Forelimb muscle (tissue), 1 donor: ENCODE measurements at places on chromosomes 12 and 14.

GRCh38 chr12:115998794-115999478 is 278.6 kb downstream of the MED13L start:
- no peak for DNase-seq

DNA sequence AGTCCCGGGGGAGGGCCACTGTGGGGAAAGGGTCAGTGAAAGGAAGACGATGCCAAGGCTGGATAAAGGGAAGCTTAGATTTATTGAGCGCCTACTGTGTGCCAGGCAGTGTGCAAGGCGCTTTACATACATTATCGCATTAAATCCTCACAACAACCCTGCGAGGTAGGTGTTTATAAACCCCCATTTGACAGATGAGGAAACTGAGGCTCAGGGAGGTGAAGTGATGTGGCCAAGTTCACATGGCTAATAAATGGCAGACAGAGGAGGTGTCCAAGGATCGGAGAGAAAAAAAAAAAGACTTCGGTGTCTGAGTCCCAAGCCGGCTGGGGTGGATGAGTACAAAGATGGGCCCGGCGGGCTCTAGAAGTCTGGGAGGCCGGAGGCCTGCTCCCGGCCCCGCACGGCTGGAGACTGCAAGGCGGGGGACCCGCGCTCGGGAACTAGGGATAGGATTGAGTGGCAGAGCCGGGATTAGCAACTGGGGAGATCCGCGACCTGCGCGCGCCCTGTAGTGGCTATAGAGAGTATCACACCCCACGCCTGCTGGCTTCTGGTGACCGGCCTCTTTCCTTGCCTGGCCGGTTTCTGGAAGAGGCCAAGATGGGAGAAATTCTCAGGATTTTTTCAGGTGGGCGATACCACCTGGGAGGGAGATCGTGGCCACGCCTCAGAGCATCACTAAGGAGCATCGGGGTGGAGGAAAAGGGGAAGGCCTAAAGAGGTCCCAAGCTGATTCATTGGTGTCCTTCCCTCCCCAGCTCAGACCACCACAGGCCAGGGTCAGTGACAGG is 3.9 kb downstream of the DDN start:
- DNase-seq: no peak

DNA sequence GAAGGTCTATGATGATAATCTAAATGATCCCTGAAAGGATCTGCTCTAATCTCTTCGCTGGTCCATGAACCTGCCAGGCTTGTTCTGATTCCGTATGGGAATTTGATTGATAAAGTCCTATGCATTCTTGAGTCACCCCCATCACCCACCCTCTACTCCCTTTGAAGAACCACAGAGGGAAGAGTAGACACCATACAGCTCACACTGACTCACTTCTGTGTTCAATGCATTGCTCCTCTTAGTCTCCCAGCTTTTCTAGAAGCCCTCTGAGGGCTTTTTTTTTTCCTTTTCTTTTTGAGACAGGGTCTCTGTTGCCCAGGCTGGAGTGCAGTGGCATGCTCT is 18.5 kb upstream of the GPRC5A start:
- no peak for DNase-seq

- DNase-seq: no peak
These were observed 514.6 kb downstream of the FUT8 start for GRCh38 chr14:65926935-65927700.

GRCh38 chr14:28744126-28744525 is 22.5 kb upstream of the FOXG1 start:
- no peak for DNase-seq
